GM12891 (cell line): ENCODE measurements at places on chromosomes 6 and 20.

DNA sequence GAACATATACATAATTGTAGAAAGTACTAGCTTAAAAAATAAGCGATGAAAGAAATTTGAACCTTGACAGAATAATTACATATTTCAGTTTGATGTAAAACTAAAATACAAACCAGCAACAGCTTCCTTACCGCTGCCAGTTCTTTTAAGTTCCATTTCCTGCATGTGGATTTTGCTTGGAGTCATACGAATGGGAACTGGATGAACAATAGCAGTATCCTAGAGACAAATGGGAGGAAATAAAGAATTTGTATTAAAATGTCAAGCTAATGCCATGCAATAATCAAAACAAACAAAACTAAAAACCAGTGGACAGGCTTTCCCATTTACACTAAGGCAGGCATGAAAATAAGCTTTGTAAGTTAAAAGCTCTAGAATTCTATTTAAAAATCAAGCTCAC lies 67.1 kb downstream of the REPS1 start:
- DNase-seq, result no peak

- peak; percentile 99 for DNase-seq
Observed at GRCh38 chr20:62386383-62387218, at the start of gene RPS21. TSS of gene RPS21 (plus strand) at chr20:62387103. CDS start at chr20:62387339, 236 bp downstream.

DNA sequence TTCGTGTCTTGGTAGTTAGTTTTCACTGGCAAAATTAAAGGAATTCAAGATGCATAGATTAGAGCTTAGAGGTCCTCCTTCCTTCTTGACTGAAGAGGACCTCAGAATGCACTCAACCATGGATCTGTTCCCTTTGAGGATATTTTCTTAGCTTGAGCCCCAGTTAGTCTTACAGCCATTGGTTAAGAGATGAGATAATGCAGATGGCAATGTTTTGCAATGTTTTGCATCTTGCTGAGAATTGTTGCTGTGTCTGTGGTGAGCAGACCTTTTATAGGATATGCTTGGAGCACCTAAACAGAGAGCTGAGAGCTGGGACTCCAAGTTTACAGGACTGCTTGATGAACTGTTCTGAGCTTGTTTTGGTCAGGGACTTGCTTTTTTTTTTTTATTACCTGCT lies 107.5 kb downstream of the TMEM170B start:
- no peak for DNase-seq

GRCh38 chr20:38866265-38867061 lies 59.8 kb upstream of the FAM83D start:
- no peak for DNase-seq

GRCh38 chr6:164214066-164214465 lies 799.5 kb downstream of the QKI start:
- DNase-seq, result no peak

DNA sequence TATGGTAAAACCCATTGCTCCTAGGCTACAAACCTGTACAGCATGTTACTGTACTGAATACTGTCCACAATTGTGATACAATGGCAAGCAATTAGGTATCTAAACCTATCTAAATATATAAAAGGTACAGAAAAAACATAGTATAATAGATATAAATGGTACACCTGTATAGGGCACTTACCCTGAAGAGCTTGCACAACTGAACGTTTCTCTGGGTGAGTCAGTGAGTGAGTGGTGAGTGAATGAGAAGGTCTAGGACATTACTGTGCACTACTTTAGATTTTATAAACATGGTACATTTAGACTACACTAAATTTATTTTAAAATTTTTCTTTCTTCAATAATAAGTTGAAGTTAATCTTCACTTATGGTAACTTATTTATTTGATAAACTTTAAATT lies 119.9 kb upstream of the CEP85L start:
- no peak for DNase-seq

GRCh38 chr6:4324746-4325145 lies 189.4 kb upstream of the ECI2 start:
- no peak for DNase-seq

- no peak for DNase-seq
Observed at GRCh38 chr20:58922036-58922435, 59.0 kb upstream of the NELFCD start.

DNA sequence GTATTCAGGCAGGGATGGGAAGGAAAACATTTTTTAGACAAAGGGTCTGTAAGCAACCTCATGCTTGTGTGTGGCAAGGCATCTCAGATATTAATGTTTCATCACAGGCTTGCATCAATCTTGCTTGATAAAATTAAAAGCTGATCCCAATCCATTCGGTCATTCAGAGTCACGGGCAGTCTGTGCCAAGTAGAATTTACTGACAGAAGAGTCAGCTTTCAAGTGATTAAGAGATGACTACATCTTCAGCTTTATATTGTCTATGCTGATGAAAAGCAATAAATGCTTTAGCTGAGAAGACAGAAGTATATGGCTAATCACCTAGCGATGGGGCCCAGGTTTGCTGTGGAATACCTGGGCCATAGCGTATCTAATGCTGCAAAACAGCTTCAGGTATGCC lies 3.5 kb downstream of the PLEKHG1 start:
- no peak for DNase-seq

GRCh38 chr6:128632131-128632530 lies 111.7 kb upstream of the PTPRK start:
- DNase-seq, result no peak
